Stimulated activated CD8-positive, alpha-beta memory T cell treated with anti-CD3 and anti-CD28 coated beads, Interleukin-2, amount 100 ng/mL, for 48 hours (primary cell): ENCODE measurements at places on chromosomes 3 and 15.

DNA sequence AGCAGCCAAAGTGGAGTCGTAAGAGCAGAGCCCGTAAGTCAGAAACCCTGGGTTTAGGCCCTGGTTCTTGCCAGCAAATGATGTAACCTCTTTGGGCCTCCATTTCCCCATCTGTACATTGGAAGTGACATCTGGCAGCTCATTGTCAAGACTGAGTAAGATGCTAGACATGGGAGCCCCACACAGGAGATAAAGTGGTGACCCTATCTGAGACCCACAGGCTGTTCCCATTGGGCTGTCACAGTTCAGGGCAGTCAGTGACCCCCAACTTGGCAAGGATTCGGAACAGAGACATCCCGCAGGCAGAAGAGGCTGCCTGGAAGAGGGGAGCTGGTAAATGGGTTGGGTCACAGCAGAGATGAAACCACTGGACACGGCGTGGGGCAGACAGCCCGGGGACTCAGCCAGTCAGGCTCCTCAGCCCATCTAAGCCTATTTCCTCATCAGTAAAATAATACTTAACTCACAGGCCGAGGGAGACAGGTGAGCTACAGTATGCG, 1.8 kb downstream of the CLN6 start:
- no peak for DNase-seq

DNA sequence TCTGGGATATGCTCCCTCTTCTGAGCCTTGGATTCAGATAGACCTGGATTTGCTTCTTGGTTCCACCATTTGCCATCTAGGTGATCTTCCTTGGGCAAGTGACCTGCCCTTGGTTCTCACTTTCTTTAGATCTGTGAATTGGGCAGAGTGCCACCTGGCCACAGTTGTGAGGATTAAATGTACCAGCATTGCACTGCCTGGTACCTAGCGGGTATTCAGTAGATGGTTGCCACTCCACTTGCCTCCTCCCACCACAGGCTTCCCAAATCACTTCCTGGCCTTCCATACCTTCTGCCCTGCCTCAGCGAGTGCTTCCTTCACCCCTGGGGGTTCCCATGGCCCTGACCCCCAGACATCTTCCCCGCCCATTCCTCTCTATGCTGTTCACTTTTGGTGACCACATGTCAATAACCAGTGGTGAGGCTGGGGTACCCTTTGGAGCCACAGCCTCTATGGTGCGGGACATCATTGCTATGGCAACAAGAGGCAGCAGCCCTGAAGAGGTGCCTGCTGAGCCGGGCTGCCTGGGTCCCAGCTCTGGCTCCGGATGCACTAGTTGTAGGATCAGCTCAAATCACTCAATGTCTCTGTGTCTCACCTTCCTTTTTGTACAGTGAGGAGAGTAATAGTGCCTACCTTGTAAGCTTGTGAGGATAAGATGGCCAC, 40.5 kb downstream of the CMTM7 start:
- DNase-seq: no peak

GRCh38 chr3:48997714-48998637, 7.9 kb downstream of the P4HTM start:
- DNase-seq: no peak

DNA sequence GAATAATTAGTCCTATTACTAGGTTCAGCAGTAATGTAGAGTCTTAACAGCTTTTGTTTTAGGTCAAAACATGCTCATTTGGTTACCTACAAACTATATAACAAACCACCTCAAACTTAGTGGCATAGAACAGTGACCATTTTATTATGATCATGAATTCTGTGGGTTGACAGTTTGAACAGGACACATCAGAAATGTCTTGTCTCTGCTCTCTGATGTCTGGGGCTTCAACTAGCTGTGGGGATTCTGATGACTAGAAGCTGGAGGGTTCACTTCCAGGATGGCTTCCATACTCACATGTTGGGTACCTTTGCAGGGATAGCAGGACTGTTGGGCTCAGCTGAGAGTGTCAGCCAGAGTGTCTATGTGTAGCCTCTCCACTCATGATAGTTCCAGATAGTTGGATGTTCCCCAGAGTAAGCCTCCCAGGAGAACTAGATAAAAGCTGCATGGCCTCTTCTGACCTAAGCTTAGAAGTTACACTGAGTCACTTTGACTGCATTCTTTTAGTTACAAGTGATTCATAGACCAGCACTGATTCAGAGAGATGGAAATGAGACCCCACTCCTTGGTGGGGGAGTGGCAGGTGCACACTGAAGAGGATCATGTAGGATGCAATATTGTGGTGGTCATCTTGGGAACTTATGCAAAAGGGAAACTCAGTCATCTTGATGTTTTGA, 32.6 kb downstream of the PLCL2 start:
- DNase-seq: no peak

DNA sequence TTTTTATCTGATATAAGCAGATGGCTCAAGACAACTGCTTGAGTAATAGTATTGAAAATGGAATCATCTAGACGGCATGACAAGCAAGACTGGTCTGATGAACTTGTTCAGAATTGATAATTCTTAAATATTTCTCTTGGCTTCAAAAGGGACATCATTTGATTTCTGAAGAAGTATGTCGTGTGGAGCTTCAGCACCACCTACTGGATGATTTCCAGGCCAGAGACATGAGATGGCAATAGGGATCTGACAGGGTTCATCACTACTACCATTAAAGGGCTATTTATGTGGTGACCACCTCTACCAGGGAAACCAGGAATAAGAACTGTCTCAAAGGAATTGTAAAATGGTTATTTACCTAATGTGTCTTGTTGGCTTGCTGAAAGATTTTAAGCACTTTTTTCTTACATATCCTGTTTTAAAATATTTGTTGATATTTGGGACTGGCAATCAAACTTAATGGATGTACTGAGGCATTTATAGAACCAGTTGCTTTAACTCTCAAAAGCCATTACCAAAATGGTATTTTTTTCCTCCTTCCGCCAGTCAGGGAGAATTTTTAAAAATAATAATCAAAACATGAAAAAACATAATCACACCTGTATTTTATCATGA, 99.5 kb upstream of the FAM98B start:
- peak; percentile 21 for DNase-seq

GRCh38 chr3:51953445-51953844, 1.7 kb upstream of the GPR62 start:
- no peak for DNase-seq

DNA sequence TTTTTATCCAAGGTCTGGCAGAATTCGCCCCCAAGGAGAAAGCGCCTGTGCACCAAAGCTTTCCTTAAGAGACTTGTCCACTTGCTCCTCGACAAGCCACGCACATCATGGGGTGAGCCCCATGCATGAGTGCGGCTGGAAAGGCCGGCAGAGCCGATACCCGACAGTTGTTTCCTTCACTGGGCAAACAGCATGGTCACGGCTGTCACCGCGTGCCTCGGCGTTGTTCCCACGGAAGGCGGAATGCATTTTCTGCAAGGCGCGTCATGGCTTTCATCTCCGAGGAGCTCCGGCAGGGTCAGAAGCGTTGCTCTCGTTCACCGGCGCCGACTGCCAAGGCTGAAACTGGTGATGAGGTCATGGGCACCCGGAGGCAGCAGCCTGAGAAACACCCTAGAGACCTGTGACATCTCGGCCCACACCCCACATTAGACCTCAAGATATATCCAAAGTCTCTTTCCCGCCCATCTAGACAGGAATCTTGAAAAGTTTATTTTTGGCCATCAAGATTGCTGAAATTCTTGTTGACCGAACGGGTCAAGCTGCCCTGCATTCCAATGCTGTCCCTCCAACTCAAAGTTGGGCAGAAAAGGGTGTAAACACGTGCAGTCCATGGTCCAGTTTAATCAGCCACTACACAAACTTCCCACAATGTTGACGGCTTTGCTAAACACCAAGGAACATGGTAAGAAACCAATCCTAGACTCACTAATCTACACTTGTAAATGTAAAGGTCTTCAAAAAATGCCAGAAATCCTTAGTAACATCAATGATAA, 604 bp upstream of the TJP1 start:
- DNase-seq: no peak

- no peak for DNase-seq
These were observed 38.5 kb upstream of the COL8A1 start for GRCh38 chr3:99599894-99600293.

DNA sequence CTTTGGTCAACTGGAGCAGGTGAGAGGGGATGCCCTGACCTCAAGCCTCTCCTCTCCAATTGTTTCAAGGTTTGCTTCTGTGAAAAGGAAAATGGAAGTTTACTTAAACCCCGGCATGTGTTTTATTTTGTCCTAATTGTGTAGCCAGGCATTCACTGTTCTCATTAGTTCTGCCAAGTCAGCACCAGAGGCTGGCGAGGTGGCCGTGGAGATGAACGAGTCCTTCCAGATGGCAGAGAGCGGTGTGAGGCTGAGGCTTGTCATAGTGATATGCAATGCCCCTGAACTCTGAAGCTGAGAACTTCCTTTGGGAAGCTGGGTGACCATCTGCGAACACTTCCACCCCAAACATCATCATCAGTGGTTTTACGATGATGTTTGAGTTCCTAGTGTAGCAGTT, 199.6 kb downstream of the TJP1 start:
- no peak for DNase-seq

GRCh38 chr3:122679882-122680474, 661 bp upstream of the PARP14 start:
- DNase-seq: no peak

DNA sequence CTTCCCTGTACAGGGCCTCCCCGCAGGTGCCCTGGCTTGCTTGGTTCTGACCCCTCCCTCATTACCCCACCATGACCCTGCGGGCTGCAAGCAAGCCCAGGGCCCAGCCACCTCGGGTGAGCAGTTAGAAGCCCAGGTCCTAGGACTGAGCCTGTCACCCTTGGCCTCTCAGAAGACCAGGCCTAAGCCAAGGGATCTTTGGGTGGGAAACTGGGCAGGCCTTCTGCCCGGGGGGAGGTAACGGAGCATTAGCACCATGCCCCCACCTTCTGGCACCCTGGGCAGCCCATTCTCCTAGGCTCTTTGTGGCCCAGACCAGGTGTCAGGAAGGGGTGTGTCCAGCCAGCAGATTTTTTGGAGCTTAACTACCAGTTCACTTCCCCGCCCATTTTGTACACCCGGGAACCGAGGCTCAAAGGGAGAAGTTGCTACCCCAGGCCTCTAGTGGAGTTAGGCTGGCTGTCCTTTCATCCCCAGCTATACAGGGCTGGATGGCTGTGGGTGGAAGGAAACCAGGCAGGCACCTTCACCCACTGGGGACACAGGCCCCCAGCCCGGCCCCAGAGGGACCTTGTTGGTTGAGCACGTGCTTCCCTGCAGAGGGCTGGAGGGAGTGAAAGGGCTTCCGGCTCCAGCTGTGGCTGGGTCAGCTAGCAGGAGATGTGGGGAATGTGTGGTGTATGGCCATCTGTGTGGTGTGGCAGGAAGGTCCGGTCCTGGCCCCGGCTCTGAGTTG, 1.4 kb downstream of the CSK start:
- DNase-seq: no peak

DNA sequence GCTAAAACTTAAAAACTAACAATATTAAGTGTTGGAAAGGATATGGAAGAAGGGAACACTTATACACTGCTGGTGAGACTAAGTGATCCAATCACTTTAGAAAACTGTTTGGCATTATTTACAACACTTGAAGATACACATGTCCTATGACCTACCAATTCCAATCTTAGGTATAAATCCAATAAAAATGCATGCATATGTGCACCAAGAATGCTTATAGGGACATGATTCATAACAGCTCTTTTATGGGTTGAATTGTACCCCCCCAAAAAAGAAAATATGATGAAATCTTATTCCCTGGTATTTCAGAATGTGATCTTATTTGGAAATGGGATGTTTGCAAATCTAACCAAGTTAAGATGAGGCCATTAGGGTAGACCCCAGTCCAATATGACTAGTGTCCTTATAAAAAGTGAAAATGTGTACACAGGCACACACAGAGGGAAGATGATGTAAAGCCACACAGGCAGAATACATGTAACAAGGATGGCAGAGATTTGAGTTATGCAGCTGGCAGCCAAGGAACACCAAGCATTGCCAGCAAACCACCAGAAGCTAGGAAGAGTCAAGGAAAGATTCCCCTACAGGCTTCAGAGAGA, 15.3 kb downstream of the CCR8 start:
- DNase-seq: no peak

- no peak for DNase-seq
These were observed 491.6 kb downstream of the PYDC2 start for GRCh38 chr3:191952609-191953008.

DNA sequence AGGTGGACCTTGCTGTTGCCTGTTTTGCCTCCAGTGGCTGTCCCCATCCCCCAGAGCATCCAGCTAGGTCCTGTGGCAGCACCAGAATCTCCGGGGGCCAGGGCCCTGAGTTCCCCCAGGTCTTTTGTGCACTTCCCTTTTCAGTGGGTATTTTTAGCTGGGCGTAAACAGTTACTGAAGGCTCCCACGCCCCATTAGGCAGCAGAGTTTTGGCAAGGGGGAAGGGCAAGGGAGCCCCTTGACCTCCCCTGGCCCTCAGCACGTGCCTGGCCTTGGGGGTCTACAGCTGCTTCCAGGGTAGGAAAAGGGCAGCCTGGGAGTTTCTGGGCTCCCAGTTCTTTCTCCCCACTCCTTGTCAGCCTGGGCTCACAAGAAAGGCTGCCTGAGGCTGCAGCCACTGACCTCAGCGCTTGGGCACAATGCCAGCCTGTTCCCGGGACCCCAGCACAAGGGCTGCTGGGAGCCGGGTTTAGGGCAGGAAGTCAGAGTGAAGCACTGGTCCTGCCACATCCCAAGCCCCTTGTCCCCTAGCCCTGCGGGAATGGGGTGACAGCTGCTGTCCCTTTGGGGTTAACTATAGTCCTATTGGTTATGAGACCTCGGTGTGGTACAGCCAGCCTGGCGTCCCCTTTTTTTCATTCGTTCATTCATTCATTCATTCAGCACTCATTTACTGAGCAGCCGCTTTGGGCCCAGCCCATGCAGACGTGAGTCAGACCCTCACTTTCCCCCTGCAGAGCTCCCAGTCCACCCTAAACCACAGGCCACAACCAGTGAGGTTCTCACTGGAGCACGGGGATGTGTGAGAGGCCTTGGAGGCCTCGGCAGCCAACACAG, 8.4 kb downstream of the CSK start:
- peak; percentile 35 for DNase-seq

DNA sequence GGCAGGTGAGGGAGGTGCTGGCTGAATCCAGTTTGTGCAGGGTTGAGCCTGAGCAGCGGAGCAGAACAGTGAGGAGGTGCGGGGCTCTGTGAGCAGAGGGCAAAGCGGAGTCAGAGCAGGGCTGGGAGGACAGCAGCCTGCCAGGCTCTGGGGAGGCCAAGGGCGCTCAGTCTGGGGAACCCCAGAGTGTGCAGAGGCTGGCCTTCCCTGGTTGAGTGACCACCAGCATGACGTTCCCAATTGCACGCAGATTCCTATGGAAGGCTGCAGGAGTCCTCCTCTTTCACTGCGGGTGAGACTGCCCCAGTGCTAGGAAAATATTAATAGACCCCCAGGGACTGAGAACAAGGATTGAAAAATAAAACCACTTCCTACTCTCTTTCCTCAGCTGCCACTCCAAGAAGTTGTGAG, 13.2 kb downstream of the MRAS start:
- no peak for DNase-seq

GRCh38 chr3:6791161-6791560, 69.8 kb upstream of the GRM7 start:
- DNase-seq: no peak
